ENCODE measurements at places on chromosomes 6 and 20.
A peak's percentile ranks its signal among the peaks of the same experiment; 100 is the strongest.

- no peak for DNase-seq
Measured at GRCh38 chr6:89542866-89543265, 95.7 kb downstream of the LYRM2 start.

GRCh38 chr6:85975957-85976356 is 333.3 kb upstream of the SYNCRIP start:
- no peak for DNase-seq

DNA sequence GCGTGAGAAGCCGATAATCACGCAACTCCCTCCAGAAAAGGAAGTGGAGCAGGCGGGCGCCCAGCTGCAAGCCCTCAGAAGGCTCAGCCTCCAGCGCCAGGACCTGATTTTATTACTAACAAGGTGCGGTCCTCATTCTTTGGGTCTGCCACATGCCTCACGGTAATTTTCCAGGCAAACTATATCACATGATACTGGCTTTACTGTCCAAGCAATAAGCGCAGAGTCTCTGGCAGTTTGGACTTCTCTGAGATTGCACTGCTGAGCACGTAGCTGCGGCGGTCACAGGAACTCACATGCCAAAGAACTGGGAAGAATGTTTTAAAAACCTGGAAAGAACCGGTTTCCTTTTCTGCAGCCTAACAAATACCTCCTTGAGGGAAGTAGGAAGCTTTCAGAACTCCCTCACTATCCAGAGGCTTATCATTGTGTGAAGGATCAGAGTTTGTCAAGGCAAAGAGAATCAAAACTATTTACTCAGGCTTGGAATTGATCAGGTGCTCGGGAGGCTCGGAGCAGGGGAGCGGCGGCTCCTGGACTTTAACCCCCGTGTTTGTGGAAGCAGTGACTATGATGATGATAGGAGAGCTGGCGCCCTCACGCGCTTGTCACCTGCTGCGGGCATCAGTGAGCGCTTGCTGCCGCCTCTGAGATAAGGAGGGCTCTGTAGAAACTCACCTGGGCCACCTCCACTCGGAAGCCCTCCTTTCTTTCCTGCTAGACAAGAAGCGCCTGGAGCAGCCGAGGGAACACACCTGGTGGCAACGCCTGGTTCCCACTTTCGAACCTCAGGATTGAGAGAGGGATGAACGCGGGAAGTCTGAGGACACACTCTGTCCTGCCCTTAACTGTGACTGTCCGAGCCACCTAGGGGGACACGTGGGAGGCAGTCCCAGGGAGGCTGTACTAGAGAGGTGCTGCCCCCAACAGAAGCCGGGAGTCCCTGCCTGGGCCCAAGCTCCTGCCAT is 27.2 kb upstream of the SYNJ2 start:
- peak; percentile 42 for DNase-seq

- DNase-seq: no peak
Measured at GRCh38 chr6:12803486-12803885, 86.9 kb downstream of the PHACTR1 start.

DNA sequence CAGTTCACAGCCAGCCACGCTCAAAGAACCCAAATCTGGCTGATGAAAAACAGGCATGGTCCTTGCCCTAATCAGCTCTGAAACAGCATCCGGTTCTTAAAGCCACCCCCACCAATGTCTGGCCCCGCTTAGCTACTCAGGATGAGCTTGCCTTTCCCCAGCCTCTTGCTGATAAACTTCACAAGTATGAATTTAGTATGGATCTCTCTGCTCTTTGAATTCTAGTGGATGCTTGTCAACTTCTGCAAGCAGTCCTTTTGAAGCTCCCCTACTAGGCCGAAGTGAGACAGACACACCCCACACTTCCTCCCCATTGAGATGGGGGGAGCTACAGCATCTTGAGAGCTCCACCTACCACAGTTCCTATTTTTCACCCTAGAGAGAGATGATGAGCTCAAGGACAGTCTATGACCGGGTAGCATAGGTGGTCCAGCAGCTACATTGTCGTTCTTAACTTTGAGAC is 36.7 kb downstream of the EBF4 start:
- DNase-seq: no peak
